Activated CD8-positive, alpha-beta T cell treated with anti-CD3 and anti-CD28 coated beads for 36 hours (primary cell): ENCODE measurements at places on chromosomes 7 and 10.

- no peak for DNase-seq
These were observed 16.5 kb downstream of the ADAP1 start for GRCh38 chr7:937856-938484.

DNA sequence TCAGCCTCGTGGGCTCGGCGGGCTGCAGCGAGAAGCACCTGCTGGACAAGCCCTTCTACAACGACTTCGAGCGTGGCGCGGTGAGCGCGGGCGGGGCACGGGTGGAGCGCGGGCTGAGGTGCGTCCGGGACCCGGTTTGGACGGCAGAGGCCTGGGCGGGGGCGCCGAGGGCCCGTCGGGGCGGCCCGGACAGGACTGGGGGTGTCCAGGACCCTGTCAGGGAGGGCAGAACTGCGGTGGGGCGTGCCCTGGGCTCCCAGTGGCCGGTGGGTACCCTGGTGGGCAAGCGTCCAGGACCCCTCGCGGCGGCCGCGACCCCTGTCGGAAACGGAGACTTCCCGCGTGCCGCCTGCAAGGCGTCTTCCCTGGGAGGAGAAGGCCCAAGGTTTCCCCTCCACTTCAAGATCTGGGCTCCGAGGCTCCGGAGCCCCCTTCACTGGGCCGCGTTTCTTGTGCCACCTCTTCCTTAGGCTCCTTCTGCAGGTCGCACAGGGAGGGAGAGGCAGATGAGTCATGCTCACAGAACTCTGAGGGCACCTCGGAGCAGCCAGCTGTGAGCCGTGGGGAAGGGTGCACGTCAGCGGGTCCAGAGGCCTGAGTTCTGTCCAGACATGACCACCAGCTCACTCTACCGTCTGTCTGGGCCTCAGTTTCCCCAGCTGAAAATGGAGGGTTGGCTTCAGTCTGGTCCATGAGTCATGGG is 485 bp downstream of the ALOX5 start:
- DNase-seq = peak; percentile 26

DNA sequence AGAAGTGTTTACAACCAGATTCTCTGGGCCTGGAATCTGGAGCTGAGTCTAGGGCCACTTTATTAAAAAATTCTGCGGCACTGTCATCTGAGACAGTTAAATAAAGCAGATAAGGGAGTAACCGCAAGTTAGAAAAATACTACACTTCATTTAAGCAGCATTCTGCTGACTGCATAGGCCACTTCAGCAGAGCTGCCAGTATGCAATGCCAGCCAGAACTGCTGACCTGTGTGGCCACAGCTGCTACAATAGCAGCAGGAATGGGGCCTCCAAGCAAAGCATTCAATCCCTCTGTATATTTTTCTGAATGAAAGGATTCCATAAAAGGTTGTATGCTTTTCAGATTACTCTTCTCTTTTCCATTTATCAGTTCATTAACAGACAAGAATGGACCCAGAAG is 136.0 kb downstream of the COL28A1 start:
- no peak for DNase-seq

GRCh38 chr10:72043016-72043834 is 45.1 kb downstream of the SPOCK2 start:
- DNase-seq = no peak

- DNase-seq = peak; percentile 10
These were observed 12.9 kb upstream of the SNX10 start for GRCh38 chr7:26278770-26279169.

DNA sequence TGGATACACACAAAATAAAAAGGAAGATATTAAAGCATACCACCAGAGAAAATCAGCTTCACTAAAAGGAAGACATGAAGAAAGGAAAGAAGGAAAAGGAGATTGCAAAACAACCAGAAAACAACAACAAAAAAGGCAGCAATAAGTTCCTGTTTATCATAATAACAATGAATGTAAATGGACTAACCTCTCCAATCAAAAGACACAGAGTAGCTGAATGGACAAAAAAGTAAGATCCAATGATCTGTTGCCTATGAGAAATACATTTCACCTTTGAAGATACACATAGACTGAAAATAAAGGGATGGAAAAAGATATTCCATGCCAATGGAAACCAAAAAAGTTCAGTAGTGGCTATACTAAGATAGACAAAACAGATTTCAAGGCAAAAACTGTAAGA is 30.3 kb upstream of the FAM171A1 start:
- DNase-seq = no peak

GRCh38 chr10:54559498-54559897 is 241.5 kb downstream of the PCDH15 start:
- DNase-seq = no peak

DNA sequence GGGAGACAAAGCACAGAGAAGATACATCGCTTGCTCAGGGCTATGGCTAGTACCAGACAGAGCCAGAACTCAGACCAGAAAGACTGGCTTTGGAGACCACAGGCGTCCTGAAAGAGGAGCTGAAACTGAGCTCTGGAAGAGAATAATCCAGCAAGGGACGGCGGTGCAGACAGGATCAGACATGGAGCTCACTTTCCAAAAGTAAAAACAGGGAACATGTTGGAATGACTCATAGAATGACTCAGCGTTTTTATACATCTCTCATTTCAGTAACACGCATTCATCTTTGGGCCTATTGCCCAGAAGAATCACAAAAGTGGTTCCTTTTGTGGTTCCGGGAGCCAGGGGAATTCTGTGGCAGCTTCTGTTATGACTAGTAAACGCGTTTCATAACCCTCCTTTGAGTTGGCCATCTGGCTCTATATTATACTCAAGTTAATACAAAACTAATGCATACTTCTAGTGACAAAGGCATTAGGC is 37.2 kb downstream of the PLEKHS1 start:
- no peak for DNase-seq

DNA sequence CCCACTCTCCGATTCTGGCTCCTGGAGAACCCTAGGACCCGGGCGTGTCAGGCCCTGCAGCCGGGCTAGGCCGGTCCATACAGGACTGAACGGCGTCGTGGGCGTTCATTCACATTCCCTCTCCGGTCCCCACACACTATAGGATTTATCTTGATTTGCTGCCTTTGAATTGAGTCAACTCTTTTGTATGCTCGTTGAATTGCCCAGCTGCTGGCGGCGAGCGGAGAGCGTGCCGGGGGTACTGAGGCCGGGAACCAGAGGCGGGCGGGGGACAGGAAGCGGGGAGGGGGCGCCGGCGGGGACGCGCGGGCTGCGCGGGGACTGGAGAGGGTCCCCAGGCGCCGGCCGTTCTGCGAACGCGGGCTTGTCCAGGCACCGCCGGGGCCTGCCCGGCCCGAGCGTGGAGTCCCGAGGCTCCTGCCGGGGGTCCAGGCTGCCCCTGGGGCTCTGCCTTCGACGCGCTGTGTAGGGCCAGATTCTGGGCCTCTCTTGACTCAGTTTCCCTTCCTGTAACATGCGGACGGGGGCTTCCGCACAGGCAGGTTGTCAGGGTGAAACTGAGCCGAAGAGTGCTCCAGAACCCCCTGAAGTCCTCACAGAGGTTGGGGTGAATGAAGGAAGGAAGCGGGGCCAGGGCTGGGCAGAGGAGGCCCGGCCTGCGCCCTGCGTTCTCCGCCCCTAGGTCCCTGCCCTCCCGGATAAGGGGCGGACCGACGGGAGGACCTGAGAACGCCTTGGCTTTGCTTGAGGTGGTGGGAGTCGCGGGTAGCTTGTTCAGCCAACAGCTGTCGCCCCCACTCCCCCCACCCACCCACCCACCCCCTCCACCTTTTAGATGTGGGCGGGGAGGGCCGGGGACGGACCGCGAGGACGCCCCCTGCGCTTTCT is 769 bp upstream of the ELFN1 start:
- peak; percentile 18 for DNase-seq

- no peak for DNase-seq
These were observed 28.9 kb downstream of the POR start for GRCh38 chr7:75943864-75944263.

GRCh38 chr7:49631960-49632359 is 141.5 kb upstream of the VWC2 start:
- no peak for DNase-seq

DNA sequence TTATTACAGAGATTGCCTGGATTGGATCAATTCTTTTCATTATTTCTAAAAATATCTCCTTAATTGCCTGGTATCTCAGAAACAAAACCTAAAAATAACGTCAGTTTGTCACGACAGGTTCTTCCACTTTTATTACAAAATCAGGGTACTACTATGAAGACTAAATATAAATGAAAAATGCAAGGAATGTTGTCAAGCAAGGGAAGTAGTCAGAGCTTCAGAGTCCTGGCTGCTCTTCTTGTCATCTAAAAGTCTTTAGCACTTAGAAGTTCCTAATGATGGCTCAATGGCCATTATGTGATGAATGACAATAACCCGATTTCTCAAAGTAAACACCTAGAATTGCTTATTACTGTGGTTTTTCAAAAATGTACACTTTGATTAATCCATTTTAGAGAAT is 192.2 kb downstream of the SEMA3A start:
- no peak for DNase-seq

DNA sequence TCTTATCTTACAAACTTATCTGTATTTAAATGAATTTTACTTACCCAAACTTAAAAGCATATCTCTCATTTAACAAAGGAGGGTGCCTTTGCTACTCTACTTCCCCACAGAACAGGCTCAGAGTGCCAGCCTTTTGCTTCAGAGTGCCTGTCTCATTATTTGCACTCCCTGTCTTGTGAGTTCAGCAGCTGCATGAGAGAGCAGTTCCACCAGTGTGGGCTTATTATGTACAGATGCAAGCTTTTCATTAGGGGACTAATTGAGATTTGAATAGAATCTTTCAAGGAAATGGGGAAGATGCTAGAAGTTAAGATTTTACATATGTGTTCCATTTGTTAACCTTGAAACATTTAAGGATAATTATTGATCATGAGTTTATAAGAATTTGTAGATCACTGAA is 310.2 kb upstream of the LRRN3 start:
- no peak for DNase-seq

DNA sequence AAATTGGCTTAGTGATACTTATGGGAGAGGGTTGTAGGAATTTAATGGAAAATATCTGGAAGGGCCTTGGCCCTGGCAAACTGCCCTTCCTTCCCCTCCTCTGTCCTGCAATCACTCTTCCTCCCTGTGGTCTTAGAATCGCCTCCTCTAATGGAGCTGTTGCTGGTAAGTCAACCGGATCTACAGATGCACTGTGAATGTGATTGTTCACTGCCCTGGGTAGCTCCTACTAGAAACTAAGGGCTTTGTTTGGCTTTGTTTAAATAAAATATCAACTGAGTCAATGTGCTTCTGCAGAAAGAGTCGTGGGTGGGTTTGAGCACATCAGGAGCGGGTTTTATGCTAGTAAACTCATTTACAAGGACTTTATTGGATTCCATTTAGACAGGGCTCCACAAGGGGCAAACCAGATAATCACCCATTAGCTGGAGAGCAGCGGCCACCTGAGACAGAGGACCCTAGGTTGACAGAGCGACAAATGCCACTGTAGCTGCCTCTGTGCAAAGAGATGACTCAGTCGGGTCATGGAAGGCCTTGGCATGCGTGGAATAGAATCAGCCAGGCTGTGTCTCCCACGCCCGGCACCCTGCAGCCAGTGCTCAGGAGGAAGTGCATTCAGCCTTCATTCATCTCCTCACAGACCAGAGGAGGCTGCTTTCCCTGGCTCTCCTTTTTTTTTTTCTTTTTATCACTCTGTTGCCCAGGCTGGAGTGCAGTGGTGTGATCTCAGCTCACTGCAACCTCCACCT is 97.9 kb downstream of the GAD2 start:
- DNase-seq = no peak

GRCh38 chr7:153550173-153550572 is 502.0 kb upstream of the DPP6 start:
- DNase-seq = no peak

- DNase-seq = peak; percentile 19
These were observed 63.6 kb upstream of the INSIG1 start for GRCh38 chr7:155234158-155234492.

GRCh38 chr7:96915029-96915428 is 90.3 kb upstream of the DLX6 start:
- DNase-seq = no peak

DNA sequence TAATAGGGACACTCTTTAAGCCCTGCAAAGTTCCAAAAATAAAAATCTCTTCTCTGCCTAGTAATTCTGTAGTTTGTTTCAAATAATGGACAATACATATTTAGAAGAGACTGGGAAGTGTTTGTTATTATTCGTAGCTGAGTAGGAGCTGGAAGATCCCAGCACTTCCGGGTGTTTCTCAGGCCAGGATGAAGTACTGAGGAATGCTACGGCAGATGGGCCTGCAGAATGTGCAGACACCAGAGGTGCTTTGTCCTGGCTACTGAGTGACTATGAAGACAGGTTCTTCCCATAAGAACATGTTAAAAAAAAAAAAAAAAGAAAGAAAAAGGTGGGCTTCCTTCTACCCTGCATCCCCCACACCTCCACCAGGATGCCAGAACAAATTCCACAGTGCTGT is 36.1 kb downstream of the ETV1 start:
- DNase-seq = no peak

GRCh38 chr7:75958802-75959543 is 35.4 kb downstream of the TMEM120A start:
- DNase-seq = no peak

- DNase-seq = no peak
These were observed 135.0 kb downstream of the MBL2 start for GRCh38 chr10:52637592-52637991.

DNA sequence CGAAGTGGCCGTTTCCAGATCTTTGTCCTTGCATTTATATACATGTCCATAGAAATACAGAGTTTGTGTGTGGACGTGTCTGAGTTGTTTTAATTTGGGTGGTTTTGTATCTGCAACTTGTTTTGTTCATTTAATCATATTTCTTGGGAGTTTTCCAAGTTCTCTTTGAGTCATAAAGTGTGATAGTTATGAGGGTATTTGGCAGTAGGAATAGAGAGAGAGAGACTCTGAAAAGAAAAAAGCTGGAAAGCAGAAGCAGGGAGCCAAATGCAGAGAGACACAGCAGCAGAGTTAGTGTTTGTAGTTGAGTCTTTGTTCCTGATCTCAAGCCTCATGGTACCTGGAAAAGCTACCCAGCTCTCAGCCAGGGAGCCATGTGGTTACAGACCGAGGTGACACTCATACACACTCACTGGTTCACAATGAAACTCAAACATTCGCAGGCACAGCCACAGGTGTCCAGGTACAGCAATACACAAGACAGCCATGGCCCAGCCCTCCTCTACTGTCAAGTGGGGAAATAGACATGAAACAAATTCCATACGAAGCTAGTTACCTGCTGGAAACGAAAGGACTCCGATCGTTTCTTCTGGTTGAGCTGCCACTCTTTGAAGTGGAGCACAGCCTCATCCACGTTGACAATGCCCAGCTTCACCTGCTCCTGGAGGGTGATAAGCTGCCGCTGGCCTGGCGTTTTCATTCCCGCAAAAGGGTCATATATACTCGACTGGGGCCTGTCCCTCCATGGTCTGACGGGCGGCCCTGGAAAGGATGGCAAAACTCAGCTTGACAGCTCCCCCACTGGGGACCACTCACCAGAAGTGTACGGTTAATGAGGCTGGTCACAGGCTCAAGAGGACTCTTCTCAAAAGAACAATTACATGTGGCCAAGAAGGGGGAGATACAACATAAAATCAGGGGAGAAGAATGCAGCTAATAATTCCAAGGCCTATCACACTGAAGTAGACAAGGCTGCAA is 33.3 kb upstream of the TM9SF3 start:
- no peak for DNase-seq

GRCh38 chr7:1642291-1642731 is 27.8 kb upstream of the ELFN1 start:
- DNase-seq = no peak

- no peak for DNase-seq
These were observed 177.0 kb downstream of the SNX10 start for GRCh38 chr7:26468625-26469024.

- DNase-seq = no peak
These were observed 321.2 kb downstream of the PTPRN2 start for GRCh38 chr7:158266426-158266816.

GRCh38 chr7:36360244-36360643 is 29.4 kb upstream of the ANLN start:
- DNase-seq = no peak
